8988T (cell line): ENCODE measurements at places on chromosomes 13 and 19.

DNA sequence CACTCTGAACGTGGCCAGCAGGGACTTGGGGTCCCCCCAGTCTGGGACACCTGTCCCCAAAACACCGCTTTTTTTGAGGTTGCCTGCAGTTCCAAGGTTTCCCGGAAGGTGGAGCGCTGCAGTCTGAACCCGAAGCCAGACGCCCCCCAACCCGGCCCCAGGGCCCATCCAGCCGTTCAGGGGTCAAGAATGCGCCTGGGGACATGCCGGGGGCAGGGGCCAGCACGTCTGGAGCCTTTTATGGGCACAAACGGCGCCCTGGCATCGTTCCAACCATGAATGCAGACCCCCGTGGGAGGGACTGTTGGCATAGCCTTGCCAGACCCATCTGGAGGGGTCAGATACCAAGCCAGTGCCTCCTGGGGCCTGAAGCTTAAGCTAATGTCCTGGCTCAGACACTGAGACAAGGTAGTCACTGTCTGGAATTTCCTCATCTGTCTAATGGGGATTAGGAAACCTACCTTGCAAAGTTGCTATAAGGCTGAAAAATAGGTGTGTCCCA, 6.9 kb downstream of the S1PR5 start:
- DNase-seq = no peak

- DNase-seq = no peak
Observed at GRCh38 chr19:46205183-46205984, 24.2 kb upstream of the IGFL1 start.

GRCh38 chr19:41871573-41872383, 5.3 kb upstream of the CD79A start:
- DNase-seq = no peak

DNA sequence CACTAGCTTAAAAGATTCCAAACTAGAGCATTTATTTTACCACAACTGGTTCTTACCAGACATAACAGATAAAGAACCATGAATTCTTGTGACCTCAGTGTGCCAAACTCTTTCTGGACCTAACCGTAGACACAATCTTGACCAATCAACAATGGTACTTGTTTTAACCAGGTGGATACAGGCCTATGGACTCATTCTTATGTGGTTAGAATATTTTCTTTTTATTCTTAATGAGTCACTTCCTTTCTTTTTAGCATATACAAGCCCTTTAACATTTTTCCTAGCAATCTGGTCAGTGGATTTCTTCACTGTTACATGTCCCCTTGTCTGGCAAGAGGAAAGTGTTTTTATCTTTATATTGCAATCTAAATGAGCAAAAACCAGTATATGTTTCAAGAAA, 792.1 kb upstream of the SPRY2 start:
- no peak for DNase-seq

- DNase-seq = no peak
Observed at GRCh38 chr13:28384789-28385188, 110.1 kb downstream of the FLT1 start.

DNA sequence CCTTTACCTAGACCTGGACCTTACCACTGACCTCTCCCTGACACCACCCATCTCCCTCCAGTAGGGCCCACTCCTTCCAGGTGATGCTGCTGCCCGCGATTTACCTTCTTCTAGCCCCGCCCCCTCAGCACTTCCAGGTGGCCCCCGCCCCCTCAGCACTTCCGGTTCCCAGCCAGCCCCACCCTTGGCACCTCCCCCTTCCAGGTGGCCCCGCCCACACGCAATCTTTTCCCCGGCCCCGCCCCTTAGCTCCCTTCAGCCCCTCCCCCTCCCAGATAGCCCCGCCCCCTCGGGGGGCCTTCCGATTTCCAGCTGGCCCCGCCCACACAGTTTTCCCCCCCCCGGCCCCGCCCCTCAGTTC, 586 bp downstream of the LIG1 start:
- DNase-seq = peak; percentile 41
